ENCODE measurements at places on chromosomes 4 and X. TPM values are rescaled to one million over a fixed set of nuclear protein-coding genes. Genes with fewer than 3 reads are reported as not detected.

GRCh38 chr4:159422019-159422418 is 319.1 kb downstream of the RAPGEF2 start:
- no peak for DNase-seq

- no peak for DNase-seq
These were observed 284.8 kb upstream of the PPARGC1A start for GRCh38 chr4:24174602-24175001.

- DNase-seq, result no peak
These were observed 15.6 kb downstream of the PPP2R3B start for GRCh38 chrX:370963-371745.

DNA sequence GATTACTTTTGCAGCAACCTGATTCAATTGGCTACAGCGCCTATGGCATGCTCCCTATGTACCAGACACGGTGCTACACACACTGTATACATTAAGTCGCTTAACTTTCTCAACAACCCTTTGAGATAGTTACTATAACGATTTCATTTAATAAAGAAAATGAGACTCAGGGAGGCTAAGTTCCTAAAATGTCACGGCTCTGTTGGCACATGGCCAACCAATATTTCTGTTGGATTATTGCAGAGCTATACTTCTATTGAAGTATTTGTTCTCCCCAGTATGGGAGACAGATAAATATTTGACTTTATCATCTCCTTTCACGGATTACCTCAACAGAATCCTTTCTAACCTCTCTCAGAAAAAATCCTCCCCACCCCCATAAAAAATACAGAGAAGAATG is 25.3 kb downstream of the CLNK start:
- DNase-seq, result no peak

PABPC1L2B gene
- not detected for total RNA-seq

MAGED4B gene
- 8.3 TPM for total RNA-seq

NR3C2 gene
- 31.6 TPM for total RNA-seq

USP51 gene
- 3.5 TPM for total RNA-seq
